Stomach (tissue), 19 donors: ENCODE measurements at places on chromosomes 5 and 9. TPM values are rescaled to one million over a fixed set of nuclear protein-coding genes. Genes with fewer than 3 reads are reported as not detected.
A peak's percentile ranks its signal among the peaks of the same experiment; 100 is the strongest.

DNA sequence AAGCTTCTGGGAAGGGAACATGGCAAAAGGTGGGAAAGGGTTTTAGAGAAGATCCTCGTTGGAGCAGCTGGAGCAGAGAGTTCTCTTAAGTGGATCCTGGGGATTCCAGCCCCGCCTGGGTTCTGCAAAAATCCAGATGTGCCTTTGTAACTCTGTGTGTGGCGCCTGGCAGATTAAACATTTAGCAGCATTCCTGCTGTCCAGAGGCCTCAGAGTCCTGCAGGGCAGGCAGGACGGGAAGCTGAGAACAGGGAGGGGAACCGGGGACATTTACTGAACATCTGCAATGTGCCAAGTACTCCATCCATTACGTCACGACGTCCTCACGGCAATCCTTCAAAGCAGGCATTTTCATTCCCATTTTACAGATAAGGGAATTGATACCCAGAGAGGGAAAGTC lies 6.0 kb downstream of the EIF4E1B start:
- DNase-seq: no peak

DNA sequence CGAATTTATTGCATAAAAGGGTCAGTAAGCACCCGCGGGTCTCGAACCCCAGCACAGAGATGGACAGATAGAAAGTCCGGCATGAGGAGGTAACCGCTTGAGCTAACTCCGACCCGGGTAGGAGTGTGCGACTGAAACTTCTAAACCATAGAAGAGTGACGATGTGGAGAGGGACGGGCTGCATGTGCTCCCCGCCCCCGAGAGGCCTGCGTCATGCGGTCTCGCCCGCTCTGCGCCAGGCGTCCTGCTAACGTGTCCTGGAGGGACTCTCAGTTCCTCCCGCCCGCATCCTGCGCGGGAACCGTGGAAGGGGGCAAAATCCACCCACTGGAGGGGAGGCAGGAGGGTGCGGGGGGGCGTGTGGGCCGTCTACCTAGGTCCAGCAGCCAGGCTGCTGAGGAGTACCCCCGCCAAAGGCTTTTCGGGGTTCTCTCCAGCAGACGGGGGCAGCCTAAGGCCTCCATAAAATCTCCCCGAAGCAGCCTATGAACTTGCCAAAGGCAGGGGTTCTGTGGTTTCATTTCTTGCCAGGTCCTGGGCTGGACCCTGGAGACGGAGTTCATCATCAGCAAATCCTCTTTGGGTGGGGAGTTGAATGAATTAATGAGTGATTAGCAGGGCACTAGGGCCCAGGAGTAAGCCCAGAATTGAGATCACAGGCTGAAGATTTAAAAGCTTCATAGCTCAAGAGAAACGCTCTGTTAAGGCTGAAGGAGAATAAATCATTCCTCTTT lies 51.9 kb downstream of the TGFBI start:
- peak; percentile 94 for DNase-seq

DNA sequence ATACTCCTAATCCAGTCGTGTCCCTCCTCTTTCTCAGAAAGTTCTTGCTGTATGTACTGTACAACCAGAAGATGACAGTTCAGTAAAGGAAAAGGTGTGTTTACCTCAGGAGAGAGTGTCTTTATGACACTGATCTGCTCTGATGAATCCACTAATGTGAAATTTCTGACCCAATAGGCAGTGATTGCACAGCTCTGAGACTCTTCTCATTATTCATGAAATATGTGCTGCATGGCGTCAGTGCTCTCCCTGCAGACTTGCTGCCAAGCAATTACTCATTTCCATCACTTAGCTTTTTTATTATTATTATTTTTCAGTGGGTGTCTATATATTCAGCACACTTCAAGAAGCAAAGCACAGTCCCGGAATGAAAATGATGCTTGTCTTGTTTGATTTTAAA lies 389.0 kb downstream of the RASEF start:
- no peak for DNase-seq

KIF4B gene
- 0.18 TPM for total RNA-seq

- no peak for DNase-seq
Measured at GRCh38 chr5:108579236-108579635, 168.5 kb upstream of the FER start.

DNA sequence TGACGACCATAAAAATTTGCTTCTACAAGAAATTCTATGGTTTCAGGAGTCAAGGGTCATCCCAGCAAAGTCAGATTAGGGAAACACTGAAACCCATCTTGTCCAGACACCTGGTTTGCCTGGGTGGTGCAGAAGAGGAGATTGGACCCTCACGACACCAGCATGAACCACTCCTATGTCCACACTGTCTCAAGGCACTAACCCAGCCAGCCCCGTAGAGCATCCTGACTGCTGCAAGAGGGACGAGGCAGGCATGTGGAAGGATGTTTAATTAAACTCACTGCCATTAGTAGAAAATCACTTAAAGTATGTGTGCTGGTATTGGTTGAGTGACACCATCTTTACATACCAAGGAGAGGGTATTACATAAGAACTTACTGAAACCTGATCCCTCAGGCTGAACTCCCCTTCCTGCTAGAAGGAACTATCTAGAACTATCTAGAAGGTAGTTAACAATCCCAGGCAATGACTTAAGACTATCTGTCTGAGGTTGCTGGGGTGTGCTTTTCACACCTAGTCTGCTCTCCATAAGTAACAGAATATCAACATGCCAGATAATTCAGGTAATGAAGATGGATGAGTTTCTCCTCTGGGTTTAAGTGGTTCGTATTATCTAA lies 93.6 kb downstream of the SEMA6A start:
- DNase-seq: no peak

GRCh38 chr9:5714501-5715401 lies 85.8 kb downstream of the RIC1 start:
- peak; percentile 28 for DNase-seq

GRCh38 chr5:19802686-19803085 lies 185.3 kb downstream of the CDH18 start:
- no peak for DNase-seq

DNA sequence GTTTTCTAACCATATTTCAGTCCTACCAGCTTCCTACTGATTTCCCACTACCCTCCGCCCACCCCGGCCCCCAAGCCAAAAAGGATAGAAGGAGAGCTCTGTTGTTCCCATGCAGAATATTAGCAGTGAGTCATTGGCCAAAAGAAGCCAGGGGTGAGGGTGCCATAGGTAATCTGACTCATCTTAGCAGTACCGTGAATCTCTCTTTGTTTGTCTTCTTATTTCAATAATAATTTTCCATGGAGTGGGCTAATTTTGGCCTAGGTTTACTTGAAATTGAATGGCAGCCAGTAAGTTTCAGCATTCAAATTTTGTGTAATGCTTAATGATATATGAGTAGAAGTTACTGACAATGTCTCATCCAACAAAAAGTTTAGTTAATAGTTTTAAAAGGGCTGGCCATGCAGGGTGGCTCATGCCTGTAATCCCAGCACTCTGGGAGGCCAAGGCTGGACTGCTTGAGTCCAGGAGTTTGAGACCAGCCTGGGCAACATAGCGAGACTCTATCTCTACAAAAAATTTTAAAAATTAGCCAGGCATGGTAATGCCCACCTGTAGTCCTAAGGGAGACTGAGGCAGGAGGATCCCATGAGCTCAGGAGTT lies 74.2 kb downstream of the C9orf152 start:
- no peak for DNase-seq

TCF7 gene
- total RNA-seq: 13.3 TPM

FBP1 gene
- total RNA-seq: 34.4 TPM

DNA sequence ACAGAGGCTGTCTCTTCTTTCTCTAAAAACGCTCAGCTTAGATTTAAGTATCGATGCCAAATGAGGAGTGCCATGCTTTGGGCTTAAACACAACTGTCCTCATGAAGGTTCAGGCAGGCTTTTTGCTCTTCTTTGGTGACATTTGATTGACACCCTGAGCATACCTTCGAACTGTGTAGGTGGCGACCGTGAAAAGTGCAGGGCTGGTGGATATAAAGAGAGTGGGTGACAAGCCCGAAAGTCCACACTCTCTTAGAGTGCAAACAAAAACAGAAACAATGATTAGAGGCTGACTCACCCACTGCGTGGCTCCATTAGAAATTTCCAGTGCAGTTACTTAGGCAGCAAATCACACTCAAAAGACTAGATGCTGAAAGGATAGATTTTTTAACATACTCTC lies 141.7 kb downstream of the SYK start:
- peak; percentile 26 for DNase-seq

- DNase-seq: no peak
Measured at GRCh38 chr9:114638404-114638803, 19.2 kb downstream of the TEX53 start.

PHYHD1 gene
- total RNA-seq: 24.1 TPM
